ENCODE measurements at places on chromosomes 5 and 9.

GRCh38 chr5:32353420-32353819 is 40.7 kb upstream of the MTMR12 start:
- no peak overlapping the region for H3K4me3 ChIP-seq
- H3K4me1 ChIP-seq: peaks cover 6% of the 10 kb centered on the region
- H3K27ac ChIP-seq: peak overlapping the region; percentile 22
- H3K36me3 ChIP-seq: no peaks in the 10 kb centered on the region
- no peak for DNase-seq

GRCh38 chr5:79728396-79728795 is 38.8 kb downstream of the CMYA5 start:
- no peak for DNase-seq
- no peaks in the 10 kb centered on the region for H3K4me1 ChIP-seq
- H3K36me3 ChIP-seq: no peaks in the 10 kb centered on the region
- H3K4me3 ChIP-seq: no peak overlapping the region

DNA sequence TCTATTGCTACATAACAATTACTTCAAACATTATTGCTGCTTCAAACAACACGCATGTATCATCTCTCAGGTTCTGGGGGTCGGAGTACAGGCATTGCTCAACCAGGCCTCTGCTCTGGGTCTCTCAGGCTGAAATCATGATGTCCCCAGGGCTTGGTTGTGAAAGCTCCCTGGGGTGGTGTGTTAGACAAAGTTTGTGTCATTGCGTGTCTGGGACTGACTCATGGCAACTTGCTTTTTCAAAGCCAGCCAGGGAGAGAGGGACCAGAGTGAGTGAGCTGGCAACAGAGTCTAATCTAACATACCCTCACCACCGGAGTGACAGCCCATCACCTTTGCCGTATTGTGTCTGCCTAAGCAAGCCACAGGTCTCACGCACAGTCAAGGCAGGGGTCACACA is 259.2 kb upstream of the NFIL3 start:
- no peaks in the 10 kb centered on the region for H3K27me3 ChIP-seq
- no peaks in the 10 kb centered on the region for H3K36me3 ChIP-seq
- DNase-seq: no peak
- H3K4me1 ChIP-seq: no peaks in the 10 kb centered on the region

DNA sequence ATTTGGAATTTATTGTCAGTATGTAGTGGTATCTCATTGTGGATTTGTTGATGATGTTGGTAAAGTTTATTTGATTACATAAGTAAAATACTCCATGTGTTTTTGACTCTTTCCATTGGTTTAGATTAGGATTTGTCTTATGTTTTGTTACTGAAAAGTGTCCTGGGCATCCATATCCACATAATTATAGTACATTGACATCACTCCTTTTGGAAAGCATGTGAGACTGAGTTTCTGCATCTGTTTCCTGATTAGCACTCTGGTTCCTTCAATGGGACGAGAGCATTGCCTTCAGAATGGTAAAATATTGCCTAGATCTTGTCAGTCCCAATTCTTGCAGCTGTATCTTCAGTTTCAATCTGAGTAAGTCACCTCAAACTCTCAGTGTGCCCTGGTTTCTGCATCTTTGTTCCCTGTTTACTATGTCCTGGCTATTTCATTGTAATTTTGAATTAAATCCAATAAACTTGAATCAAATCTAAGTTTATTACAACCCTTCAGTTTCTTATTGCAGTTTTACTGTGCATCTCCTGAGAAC is 128.1 kb downstream of the FBXO38 start:
- no peaks in the 10 kb centered on the region for H3K27me3 ChIP-seq
- H3K4me3 ChIP-seq: no peak overlapping the region
- DNase-seq: no peak
- H3K36me3 ChIP-seq: no peaks in the 10 kb centered on the region
- no peaks in the 10 kb centered on the region for H3K4me1 ChIP-seq

- DNase-seq: no peak
- no peaks in the 10 kb centered on the region for H3K4me1 ChIP-seq
- no peak overlapping the region for H3K27ac ChIP-seq
- no peak overlapping the region for H3K4me3 ChIP-seq
- no peaks in the 10 kb centered on the region for H3K27me3 ChIP-seq
- no peaks in the 10 kb centered on the region for H3K36me3 ChIP-seq
These were observed 588.1 kb upstream of the MEF2C start for GRCh38 chr5:89471115-89471514.

All from testis (tissue), 5 donors.